ENCODE measurements at places on chromosomes 3 and 15.

- DNase-seq: peak; percentile 49
Observed at GRCh38 chr3:161096771-161097367, 8.3 kb downstream of the B3GALNT1 start.

GRCh38 chr3:177420651-177421480 is 223.6 kb upstream of the TBL1XR1 start:
- peak; percentile 26 for DNase-seq

GRCh38 chr15:81886591-81886990 is 159.2 kb downstream of the MEX3B start:
- no peak for DNase-seq

DNA sequence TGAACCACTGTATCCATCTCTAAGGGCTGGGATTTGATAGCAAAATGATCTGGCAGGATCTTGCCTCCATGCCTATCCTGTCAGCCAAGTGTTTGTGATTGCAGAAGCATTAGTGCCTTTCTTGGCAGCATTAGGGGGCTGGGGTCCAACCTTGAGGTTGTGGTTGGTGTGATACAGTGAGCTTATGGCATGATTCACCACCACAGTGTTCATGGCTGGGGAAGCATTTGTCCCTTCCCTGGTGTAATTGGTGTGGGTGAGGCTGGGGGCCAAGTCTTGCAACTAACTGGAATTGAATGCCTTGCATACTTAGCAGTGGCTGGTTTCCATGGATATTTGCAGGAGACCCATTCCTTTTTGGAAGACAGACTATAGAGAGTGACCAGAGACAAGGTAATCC is 271.0 kb upstream of the TBL1XR1 start:
- DNase-seq: no peak

Measured in stomach (tissue), 19 donors.